Left lobe of liver (tissue), 2 donors: ENCODE measurements at places on chromosomes 5 and 9.

- no peak for DNase-seq
Observed at GRCh38 chr9:20343325-20343724, 279.0 kb downstream of the MLLT3 start.

DNA sequence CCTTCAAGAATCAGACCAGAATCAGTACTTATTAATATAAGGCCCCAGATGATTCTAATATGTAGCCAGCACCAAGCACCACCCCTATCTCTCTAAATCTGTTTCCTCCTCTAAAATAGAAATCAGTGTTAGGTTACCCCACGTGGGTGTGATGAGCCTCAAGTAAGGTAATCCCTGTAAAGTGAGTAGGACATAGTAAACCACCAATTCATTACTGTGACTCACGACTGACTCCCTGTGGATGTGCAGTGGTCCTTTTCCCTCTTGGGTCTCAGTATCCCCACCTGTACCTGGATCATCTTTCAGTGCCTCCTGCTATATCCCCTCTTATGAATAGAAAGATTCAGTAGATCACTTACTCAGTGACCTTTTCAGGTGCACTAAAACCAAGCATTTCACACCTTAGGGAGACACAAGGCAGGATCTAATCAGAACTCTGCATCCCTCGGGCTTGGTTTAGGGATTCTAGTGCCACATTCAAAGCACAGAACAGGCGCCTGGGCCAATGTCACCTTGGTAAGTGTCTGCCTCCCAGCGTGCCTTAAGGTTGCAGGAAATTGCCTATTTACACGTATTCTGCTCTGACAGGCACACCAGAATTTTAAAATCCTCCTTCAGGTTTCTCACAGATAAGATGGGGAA, 12.2 kb upstream of the ALDH1B1 start:
- DNase-seq = no peak

DNA sequence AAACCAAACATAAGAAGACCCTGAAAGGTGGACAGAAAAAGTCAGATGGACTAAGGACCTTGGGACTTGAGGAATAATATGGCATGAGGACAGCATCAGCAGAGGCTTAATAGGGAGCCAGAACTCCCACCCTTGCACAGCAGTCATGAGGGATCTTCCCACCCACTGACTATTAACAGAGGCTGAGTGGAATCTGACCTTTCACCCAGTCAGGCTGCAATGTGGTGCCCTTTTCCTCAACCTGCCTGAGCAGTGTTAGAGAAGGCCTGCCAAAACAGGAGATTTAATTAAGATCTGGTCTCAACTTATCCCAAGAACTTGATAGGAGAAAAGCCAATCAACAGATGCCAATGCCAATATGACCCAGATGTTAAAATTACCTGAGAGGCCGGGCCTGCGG, 481.9 kb downstream of the KDM4C start:
- DNase-seq = no peak

GRCh38 chr5:39207345-39208045, 11.9 kb downstream of the FYB1 start:
- no peak for DNase-seq

- DNase-seq = no peak
Observed at GRCh38 chr5:18370531-18370930, 736.3 kb downstream of the TAF11L14 start.

DNA sequence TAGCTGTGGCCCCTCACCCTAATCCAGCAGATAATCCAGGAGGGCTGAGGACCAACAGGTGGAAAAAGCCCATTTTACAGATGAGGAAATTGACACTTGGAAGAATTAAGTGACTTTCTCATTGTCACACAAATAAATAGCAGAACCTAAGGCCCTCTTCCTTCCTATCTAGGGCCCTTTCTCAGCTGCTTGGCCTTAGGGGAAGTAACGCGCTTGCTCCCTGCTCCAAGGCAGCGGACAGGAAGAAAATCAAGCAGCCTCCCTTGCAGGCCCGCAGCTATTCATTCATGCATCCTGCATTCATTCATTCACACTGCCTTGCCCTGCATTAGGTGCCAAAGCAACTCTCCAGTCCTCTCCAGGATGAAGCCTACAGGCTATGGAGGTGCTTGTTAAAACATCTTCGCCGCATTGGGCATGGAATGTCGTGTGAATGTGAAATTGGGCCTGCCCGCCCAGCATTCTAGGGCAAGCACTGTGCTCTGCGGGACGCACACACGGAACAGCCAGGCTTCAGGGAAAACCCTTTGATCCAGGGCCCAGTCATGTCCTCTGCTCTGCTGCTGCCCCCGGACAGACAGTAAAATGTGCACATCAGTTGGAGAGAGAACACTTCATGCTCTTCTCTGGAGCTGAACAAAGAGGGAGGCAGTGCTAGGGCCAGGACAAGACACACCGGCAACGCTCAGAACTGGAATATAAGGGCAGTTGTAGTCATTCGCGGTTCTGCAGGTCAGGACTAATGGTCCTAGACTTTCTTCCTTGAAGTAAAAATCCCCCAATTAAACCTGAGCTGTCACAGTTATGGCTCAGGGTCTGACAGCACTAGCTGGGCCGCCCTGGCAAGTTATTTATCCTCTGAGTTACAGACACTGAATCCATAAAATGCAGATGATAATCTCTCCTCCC, 166.0 kb downstream of the COL23A1 start:
- DNase-seq = no peak

GRCh38 chr9:18855656-18856055, 177.4 kb downstream of the SAXO1 start:
- DNase-seq = no peak

DNA sequence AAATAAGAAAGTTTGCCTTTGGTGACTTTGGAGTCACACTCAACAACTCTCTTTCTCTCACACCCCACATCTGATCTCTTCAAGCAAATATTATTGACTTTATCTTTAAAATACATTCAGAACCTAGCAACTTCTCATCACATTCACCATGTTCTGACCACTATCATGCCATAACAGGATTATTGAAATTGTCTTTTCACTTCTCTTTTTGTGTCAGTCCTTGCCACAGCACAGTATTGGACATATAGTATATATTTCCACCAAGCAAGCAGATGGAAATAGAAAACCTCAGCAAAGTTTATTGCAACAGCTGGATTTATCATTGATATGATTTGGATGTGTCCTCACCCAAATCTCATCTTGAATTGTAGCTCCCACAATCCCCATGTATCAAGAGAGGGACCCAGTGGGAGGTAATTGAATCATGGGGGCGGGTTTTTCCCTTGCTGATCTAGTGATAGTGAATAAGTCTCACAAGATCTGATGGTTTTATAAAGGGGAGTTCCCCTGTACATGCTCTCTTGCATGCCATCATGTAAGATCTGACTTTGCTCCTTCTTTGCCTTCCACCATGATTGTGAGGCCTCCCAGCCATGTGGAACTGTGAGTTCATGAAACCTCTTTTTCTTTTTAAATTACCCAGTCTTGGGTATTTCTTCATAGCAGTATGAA, 26.9 kb upstream of the ITGA1 start:
- DNase-seq = no peak

DNA sequence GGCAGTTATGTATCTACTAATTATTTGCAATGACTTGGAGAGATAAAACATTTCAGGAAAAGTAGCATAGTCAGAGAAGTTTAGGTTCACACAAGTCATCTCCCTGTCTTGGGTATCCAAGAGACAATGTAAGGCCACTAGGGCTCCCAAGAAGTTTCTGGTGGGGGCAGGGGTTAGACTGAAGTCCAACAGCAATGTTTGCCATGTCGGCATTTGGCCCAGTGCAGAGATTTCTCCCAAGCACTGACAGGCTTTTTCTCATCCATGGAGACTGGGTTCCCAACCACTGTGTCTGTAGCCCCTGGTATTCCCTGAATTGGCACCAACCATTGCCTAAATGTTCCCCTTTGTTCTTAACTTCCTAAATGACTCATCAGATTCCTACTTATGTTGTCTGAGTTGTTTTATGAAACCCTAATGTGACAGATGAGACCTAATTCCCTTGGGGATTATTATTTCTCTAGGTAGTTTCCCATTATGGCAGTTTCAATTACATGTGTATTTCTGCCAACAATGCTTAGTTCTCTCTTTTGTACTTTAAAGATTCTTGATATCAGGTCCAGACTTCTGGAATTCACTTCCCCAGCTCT, 103.6 kb upstream of the EGFLAM start:
- no peak for DNase-seq

DNA sequence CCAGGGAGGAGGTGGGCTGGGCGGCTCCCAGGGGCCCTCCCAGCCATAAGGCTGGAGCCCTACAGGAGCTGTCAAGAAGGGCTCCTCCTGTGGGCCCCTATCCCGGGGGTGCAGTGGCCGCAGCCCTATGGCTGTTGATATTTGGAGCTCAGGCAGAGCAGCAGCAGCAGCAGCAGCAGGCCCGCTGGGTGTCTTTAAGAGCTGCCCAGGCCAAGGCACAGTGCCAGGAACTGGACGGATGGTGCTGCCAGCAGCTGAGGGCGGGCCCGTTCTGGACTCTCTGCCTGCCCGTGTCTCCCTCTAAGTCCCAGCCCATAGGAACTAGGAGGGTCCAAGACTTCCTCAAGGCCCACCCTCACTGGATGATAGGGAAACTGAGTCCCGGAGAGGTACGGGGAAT, 3.6 kb downstream of the AK1 start:
- peak; percentile 79 for DNase-seq

DNA sequence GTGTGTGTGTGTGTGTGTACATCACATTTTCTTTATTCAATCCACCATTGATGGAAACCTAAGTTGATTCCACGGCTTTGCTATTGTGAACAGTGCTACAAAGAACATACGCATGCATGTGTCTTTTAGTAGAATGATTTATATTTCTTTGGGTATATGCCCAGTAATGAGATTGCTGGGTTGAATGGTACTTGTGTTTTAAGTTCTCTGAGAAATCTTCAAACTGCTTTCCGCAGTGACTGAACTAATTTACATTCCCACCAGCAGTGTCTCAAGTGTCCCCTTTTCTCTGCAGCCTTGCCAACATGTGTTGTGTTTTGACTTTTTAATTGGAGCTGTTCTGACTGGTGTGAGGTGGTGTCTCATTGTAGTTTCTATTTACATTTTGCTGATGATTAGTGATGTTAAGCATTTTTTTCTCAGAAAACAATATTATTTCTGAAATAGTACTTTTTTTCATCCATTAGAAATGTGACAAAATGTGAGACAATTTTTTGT, 769.7 kb downstream of the TAF11L14 start:
- DNase-seq = no peak

- DNase-seq = no peak
Observed at GRCh38 chr5:146232223-146232622, 28.8 kb downstream of the RBM27 start.

DNA sequence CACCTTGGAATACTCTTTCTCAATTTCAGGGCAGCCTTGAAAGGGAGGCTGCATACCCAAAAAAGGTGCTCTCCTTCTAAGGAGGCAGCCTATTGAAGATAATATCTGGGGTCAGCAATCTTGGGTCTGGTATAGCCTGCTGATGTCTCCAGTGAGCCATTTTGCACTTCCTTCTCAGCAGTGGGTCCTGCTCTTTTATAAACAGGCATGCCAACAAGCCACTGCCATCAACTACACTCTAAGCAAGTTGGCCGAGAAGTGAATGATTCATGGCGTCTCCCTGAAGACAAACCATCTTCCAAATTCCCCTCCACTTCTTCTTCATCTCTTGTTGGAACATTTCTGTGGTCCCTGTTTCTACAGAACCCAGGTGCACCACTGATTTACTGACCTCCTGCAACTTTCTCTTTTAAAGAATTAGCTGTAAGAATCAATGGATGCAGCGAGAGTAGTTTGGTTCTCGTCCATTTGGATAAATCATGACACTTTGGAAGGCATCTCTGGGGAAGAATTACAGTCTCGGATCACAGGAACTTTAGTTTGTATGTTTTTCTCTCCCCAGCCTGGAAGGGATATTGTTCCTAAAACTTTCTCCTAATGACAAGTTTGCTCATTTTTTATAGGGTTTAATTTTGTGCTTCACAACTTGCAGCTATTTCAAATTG, 108.3 kb downstream of the INSYN2B start:
- no peak for DNase-seq

DNA sequence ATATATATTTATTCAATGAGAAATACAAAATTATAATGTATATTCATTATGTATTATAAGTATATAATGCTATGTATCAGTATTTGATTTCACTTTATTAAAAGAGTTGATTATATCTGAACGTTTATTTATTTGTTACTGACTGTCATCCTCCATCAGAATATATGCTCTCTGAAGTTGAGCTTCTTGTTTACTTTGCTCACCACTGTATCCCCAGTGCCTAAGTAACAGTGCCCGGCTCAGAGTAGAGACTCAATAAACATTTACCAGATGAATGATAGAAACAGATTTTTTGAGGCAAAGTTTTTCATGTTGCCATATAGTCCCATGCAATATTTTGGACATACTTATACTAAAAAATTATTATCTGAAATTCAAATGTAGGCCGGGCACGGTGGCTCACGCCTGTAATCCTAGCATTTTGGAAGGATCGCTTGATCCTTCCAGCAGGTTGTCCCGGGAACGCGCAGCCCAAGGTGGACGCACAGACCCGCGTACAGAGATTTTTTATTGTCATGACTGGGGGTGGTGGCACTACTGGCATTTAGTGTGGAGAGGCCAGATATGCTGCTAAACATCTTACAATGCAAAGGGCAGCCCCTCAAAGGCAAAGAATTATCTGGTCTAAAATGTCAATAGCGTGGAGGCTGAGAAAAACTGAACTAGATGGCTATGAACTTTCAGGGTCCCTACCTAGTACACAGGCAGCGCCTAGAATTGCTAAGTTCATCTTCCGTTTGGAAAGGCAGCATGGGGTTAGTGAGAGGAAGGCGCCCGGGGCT, 761 bp upstream of the DNAJC25 start:
- no peak for DNase-seq

DNA sequence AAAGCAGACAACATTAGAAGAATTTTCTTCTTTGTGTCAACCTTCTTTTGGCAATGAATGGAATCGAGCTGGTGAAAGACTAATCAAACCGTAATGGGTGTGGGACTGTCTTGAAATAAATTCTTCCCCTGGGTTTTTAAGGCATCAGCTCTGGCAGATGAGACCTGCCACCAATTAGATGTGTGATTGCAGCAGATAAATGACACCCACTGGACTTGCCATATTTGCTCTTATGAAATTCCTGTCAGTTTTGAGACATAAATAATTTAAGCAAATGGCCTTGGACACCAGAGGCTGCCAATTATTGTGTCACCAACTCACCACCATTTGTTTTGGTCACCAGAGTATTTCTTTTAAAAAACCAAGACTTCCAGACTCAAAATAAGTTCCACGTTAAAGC, 135.9 kb upstream of the RGMB start:
- no peak for DNase-seq

- DNase-seq = no peak
Observed at GRCh38 chr5:168920019-168920810, 341.0 kb upstream of the PANK3 start.

- no peak for DNase-seq
Observed at GRCh38 chr9:84266087-84266561, 74.4 kb downstream of the SLC28A3 start.
